Stimulated activated naive CD4-positive, alpha-beta T cell treated with Interleukin-2 at 50 U/mL for 16 hours (primary cell): ENCODE measurements at places on chromosomes 11 and 22.

DNA sequence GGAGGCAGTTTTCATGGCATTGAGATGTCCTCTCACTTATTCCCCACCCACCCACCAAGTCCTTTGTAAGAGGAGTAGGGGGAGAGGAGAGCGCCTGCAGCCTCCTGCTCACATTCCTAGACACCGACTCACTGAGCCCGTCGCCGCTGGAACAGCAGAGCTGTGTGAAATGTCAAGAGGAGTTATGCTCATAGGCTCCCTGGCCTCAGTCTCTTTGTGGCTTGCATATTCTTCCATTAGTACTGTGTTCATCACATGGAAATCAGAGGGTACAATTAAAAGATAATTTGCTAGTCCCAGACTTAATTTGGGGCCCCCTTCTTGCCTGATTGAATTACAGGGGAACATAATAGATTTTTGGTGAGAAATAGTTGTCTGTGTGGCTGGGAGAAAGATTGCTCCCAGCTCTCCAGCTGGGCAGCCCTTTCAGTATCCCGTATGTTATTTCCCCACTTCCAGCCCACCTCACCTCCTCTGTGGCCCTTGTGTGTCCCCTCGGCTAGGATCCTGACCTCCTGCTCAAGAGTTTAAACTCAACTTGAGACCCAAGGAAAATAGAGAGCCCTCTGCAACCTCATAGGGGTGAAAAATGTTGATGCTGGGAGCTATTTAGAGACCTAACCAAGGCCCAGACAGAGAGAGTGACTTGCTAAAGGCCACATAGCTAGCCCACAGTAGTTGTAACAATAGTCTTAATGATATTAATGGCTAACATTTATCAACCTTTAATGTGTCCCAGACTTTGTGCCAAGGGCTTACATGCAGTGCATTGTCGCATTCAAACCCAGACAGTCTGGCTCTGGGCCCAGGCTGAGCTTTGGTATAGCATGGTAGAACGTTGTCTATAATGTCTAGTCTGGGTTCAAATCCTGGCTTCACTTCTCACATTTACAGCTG, 32.2 kb downstream of the LIMK2 start:
- no peak for DNase-seq

DNA sequence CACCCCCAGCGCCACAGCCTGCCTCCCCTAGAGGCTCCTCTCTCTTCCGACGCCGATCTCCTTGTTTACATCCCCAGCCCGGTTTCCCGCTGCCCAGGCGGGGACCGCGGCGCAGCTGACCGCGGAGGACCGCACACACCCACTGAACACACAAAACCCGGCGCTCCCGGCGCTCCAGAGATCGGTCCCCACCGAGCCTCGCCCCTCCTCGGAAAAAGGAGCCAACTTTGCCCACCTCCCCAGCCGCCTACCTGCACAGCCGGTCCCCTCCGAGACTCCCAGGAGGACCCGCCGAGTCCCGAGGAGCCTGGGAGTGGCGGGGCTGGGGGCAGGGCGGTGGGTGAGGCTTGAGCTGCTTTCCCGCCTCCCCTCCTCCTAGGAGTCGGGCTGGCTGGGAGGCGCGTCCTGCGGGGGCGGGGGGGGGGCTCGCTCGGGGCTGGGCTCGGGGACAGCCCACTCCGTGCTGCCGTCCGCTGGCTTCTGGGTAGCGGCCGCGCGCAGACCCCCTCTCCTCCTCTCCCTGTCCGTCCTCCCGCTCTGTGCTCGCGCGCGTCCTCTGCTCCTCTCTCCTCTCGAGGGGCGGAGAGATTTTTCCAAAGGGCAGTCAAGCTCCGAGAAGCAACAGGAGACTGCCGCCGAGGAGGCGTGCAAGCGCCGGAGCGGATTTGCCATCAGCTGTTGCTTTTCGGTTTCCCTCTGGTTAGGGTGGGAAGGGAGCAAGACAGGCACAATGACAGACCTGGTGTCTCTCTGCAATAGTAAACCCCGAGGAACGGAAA, at the start of gene FXYD6:
Gene FXYD6, minus strand, starts transcription at position 318 of the 779 bp plus-strand sequence. CDS start 33,882 bp downstream, outside the sequence.
- no peak for DNase-seq

- DNase-seq, result no peak
Observed at GRCh38 chr11:116422956-116423600, 349.7 kb downstream of the BUD13 start.

GRCh38 chr11:7688238-7688826, 15.0 kb upstream of the CYB5R2 start:
- no peak for DNase-seq

GRCh38 chr22:27489178-27489675, 312.3 kb downstream of the MN1 start:
- no peak for DNase-seq

DNA sequence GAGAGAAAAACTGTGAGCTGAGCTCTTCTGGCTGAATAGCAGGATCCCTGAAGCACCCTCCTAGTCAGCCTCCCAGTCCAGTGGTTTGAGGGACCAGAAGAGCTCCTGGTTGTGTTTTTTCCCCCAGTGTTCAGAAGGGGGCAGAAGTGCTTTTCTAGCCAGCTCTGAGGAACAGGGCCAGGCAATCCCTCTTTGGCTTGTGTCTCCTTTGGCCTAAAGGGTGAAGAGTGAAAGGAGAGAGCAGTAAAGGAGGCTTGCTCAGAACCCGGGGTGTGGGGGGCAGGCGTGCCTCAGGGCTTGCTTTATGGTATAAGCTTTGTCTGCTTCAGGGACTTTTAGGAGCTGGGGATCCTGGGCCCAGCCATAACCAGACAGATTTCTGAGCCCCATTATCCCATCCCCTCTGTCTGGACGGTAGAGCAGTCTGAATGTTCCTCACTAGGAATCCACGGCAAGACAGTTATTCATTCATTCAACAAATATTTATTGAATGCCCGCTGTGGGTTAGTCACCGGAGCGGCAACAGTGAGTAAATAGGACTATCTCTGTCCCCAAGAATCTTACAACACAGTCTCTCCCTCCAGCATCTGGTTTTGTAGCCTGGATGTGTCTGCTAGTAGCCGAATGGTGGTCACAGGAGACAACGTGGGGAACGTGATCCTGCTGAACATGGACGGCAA, 14.5 kb downstream of the ACP2 start:
- DNase-seq, result no peak

DNA sequence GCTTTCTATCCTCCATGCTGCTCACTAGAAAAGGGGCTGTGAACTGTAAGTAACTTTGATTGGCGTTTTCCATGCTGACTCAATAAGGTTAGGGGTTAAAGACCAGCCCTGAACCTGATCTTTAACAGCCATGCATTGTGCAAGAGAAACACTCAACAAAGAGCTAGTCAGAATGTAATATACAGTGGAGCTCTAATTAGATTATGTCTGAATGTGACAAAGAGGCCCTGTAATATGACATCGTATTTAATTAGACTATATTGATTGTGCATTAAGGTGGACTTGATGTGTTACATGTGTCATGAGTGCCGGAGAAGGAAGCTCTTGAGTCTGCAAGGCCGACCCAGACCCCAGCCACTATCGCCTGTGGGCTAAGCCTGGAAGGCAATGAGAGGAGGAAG, 70.5 kb downstream of the PKNOX2 start:
- DNase-seq, result no peak

DNA sequence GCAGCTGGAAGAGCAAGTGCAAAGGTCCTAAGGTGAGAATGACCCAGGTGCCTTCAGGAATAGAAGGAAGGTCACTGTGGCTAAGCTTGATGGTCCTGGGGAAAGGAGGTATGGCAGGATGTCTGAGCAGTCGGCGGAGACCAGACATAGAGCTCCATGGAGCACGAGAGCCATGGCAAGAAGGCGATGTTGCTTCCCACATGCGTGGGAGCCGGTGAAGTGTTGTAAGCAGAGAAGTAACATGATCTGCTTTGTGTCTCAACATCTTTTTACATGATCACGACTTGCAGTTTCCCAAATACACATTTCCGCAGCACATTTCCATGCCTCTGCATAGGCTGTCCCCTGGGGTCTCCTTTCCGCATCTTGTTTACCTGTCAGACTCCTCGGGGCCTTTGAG, 231.9 kb downstream of the KIRREL3 start:
- no peak for DNase-seq

DNA sequence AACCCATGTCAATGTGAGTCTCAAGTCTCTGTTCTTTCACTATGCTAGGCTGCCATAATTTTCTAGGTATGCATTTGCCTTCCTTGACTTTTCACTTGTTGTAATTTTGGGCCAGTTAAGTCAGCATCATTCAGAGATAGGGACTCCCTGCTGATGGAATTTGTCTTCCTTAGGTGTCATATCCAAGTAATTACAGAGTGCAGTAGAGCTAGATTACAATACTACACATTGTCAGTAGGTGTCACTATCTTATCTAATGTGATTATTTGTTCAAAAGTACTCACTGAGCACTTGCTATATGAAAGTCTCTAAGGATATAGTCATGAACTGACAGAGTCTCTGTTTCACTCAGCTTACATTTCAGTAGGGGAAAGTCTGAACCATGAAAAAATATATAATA, 25.0 kb upstream of the SYN3 start:
- DNase-seq, result no peak

GRCh38 chr22:48744967-48745841, 1082.5 kb downstream of the BRD1 start:
- DNase-seq, result no peak

DNA sequence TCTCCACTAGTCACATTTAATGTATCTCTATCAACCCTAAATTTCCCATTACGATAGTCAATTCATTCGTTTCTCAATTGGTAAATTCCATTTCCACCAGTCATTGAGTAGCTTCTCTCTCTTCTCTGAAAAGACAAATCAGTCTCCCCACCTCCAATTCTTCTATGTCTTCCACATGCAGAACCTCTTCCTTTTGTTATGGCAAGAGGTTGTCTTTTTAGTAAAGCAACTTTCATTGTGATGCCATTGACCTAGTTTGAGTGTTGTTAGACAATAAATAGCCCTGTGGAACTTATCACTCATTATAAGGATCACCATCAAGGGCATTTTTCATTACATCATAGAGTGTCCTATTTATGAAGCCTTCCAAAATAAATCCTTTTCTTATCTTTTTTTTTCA, 340.9 kb downstream of the LRRC4C start:
- DNase-seq, result no peak

DNA sequence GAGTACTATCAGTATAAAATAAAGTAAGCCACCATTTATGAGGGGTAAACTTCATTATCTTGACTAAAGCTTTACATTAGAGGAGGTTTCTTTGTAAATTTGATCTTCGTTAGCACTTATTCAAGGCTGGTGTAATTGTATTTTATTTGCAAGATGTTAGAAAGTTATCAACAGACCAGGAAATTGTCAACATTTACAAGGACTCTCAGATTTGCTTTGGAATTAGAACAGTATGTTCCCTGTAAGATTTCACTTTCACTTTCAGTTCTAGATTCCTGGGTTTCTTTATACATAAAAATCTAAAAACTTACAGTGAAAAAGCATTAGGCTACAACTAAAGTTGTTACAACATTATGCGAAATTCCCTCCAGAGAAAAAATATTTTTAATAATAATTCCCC, 4.6 kb upstream of the BIRC3 start:
- DNase-seq, result no peak

- no peak for DNase-seq
Observed at GRCh38 chr11:58142761-58143160, 17.4 kb upstream of the OR9I1 start.

GRCh38 chr11:99571094-99571493, 550.3 kb downstream of the CNTN5 start:
- DNase-seq, result no peak

DNA sequence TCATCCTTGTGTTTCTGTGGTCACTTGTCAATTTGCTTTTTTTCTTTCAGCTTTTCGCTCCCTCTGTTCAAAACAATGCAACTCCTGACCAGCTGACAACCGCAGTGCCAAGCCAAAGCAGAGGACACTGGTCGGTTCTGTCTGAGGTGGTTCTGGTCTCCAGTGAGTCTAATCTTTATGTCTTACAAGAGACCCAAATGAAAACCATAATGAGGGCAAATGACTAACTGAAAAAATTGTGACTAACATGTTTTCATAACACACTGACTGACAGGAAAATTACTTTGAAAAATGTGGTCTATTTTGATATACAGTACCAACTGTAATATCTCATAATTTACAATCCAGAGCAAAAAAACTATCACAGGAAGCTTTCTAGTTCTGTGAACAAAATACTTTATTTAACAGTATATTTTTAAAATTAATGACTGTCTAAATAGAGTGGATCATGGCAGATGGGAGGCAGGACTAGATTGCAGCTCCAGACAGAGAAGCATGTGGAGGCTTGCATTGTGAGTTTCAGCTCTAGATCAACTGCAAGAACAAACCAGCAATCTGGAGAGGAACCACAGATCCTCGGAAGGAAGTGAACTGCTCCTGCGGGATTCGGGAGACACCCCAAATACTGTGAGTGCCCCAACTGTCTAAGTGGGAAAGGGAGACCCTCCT, 311.8 kb downstream of the SBF2 start:
- DNase-seq, result no peak

GRCh38 chr11:67634366-67635230, 4.9 kb upstream of the NUDT8 start:
- DNase-seq, result no peak

GRCh38 chr22:37032535-37033460, 13.3 kb downstream of the MPST start:
- DNase-seq, result no peak

- no peak for DNase-seq
Observed at GRCh38 chr22:42066126-42066761, 4.4 kb downstream of the NAGA start.

GRCh38 chr22:44701824-44702478, at the start of gene PRR5:
Gene PRR5, plus strand, starts transcription at chr22:44702204. Its CDS starts 271 bp downstream, at chr22:44702475.
- peak; percentile 77 for DNase-seq

DNA sequence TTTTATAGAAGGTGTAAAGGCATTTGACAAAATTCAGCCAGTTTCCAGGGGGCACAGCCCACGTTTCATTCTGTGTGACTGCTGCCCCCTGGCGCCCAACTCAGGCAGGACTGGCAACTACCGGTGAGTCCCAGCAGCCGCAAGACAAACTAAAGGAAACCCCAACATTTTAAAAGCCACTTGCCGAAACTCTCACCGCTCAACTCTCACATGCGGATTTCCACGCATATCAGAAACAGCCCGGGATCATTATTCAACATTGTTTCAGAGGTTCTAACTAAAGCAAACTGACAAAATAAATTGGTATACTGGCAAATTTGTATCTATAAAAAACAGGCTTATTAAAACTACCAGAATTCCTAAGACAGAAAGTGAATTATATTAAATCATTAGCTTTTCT, 48.2 kb downstream of the MORC2 start:
- peak; percentile 76 for DNase-seq

GRCh38 chr11:71928737-71929443, at the start of gene RNF121:
Gene RNF121, plus strand, starts transcription at chr11:71929046. Its CDS starts 16 bp downstream, at chr11:71929062.
- peak; percentile 99 for DNase-seq

GRCh38 chr11:92845805-92846204, 123.6 kb upstream of the MTNR1B start:
- no peak for DNase-seq

GRCh38 chr11:120710354-120711131, 199.0 kb downstream of the GRIK4 start:
- no peak for DNase-seq

DNA sequence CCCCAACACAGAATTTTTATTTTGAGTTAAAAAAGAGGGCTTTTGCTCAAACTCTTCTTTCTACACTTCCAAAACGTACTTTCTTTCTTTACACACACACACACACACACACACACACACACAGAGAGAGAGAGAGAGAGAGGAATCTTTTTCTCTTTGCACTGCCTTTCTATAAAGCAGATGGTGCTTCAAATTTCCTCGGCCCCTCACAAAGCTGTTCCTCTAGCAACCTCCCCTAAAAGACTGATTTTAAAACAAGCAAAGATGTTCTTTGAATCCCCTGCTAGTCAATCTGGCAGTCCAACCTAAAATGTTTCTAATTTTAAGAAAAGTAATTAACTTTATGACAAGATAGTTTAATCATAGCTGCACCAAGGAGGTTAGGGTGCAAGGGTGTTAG, 2.7 kb upstream of the ANO3 start:
- no peak for DNase-seq
